ENCODE measurements at places on chromosomes 4 and X.

DNA sequence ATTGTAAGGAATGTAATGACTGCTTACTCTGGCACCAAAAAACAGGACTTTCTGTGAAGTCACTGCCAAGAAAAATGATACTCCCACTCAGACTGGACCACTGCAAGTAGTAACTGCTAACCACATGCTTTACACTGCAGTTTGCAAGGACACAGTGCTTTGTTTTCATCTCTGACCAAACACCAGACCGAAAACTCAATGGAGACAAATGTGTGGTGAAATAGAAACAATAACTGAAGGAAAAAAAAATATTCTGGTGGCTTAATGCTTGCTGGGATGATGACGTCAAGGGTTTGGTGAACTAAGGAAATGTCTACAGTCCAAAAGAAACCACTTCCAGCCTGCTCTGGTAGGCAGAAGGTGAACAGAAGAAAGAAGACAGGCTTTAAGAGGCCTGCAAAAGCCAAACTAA lies 13.2 kb downstream of the GPC4 start:
- DNase-seq = no peak

GRCh38 chr4:163191999-163192398 lies 25.3 kb upstream of the NAF1 start:
- DNase-seq = no peak

DNA sequence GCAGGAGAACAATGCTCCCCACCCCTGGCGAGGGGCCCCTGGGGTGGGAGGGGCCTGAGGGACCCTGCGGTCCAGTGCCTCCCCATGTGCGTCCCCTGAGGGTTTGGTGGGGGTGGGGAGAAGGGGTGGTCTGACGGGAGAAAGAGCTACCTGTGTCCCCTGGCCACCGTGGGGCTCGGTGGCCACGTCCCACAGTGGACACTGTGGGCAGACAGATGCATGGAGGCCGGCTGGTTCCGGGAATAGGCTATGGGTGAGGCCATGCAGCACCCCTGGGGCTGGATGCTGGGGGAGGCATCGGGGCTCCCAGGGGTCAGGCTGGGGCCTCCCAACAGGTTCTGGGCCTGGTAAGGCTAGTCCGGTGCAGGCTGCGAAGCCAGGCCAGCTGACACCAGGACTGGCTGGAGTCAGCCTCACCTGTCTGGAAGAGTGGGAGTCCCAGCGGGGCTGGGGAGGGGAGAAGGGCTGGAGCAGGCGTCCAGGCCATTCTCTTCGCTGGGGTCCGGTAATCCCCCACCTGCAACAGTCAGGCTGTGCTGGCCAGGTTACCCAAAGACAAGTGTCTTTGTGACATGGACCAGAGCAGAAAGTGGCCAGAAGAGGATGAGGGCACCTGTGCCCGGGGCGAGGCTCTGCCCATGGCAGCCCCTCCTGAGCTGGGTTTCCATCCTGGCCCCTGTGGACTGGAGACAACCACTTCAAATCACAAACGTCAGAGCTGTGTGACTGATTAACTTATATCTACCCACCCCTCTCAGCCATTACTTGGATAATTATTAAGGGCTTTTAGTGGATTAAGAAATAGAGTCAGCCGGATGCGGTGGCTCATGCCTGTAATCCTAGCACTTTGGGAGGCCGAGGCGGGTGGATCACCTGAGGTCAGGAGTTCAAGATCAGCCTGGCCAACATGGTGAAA lies 1.4 kb upstream of the FAM53A start:
- DNase-seq = no peak

- peak; percentile 28 for DNase-seq
Observed at GRCh38 chr4:133096972-133097371, 52.1 kb upstream of the PCDH10 start.

DNA sequence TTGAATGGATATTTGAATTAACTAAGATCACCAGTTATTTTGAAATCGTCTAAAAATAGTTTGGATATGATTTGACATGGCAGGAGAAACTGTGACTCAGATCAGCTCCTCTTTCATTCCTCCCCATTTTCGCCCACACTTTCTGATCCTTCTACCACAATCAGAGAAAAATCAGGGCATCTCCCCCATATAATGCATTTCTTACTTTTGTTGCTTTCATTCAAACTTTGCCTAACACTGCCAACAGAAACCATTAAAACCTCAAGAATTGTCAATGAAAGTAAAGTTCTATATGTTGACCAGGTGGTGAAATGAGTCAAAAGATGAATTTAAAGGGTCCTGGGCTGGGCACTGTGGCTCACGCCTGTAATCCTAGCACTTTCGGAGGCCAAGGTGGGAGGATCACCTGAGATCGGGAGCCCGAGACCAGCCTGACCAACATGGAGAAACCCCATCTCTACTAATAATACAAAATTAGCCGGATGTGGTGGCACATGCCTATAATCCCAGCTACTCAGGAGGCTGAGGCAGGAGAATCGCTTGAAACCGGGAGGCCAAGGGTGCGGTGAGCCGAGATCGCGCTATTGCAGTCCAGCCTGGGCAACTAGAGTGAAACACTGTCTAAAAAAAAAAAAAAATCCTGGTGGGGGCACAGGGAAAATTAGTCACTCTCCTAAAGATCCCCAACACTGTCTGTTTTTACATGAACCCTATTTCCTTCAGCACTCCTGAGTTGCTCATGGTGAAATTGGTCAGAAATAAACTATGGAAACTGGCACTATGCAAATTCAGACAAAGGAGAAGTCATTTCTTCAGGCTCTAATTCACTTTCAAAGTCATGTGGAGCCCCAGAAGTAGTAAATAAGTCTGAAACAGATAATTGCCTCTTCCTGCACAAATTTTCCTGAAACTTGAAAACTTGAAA lies 122.8 kb upstream of the NOCT start:
- no peak for DNase-seq
